ENCODE measurements at places on chromosomes 5 and 9. TPM values are rescaled to one million over a fixed set of nuclear protein-coding genes. Genes with fewer than 3 reads are reported as not detected.

GLRX gene
- 54.0 TPM for polyA plus RNA-seq

MARCHF6 gene
- polyA plus RNA-seq = 243 TPM

TLE1 gene
- 93.0 TPM for polyA plus RNA-seq

SMIM33 gene
- polyA plus RNA-seq = not detected

PCDHB4 gene
- 4.2 TPM for polyA plus RNA-seq

LCN9 gene
- 2.5 TPM for polyA plus RNA-seq

AQP3 gene
- not detected for polyA plus RNA-seq

F2RL2 gene
- not detected for polyA plus RNA-seq
